ENCODE measurements at places on chromosomes 2 and 18.

DNA sequence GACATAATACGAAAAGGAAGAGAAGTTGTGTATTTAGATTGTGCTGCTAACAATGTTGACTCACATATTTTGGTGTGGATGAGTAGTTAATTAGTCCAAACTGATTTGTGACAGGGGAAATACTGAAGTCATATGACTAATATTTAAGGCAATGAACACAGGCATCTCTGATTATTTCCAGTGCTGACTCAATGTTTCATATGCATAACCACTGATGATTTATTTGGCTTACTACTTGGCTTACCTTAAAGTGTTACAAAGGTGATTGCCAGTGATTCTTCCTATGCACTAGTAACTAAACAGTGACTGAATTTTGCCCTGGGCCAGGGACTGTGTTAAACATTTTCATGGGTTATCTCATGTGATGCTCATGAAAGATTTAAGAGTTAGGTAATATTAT, 722.6 kb downstream of the METTL4 start:
- DNase-seq = no peak

DNA sequence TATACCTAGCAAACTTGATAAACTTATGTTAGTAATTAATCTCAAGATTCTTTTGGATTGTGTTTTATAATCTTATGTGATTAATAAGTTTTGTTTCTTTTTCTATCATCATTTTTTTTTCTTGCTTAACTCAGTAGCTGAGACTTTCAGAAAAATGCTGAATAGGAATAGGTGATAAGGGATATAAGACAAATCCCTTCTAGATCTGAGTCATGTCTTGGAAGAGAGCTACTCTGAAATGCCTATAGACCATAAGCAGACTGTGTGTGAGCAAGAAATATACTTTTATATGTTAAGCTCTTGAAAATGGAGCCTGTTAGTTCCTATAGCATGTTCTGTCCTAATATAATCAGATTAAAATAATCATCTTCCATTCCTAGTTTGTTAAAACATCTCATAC, 29.6 kb downstream of the CYBRD1 start:
- DNase-seq = no peak

DNA sequence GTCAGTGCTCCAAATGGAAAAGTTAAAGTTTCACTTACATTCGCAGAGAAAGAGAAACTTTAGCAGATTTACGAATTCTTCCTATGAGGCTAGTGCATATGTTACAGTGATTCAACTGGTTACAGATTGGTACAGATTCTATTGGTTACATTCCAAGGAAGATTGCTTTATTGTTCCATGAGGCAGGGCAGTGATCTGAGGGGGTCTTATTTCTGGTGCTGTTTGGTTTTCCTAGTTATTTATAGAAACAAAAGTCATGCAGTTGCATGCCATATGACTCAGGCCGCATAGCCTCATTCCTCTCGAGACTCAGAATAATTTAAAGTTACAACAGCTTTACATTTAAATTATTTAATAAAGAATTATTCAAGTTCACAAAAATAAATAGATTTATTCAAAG, 385.4 kb upstream of the SYT4 start:
- no peak for DNase-seq

GRCh38 chr2:15750433-15750814, 158.8 kb downstream of the DDX1 start:
- no peak for DNase-seq

GRCh38 chr18:331221-331821, 63.5 kb upstream of the THOC1 start:
- DNase-seq = no peak

DNA sequence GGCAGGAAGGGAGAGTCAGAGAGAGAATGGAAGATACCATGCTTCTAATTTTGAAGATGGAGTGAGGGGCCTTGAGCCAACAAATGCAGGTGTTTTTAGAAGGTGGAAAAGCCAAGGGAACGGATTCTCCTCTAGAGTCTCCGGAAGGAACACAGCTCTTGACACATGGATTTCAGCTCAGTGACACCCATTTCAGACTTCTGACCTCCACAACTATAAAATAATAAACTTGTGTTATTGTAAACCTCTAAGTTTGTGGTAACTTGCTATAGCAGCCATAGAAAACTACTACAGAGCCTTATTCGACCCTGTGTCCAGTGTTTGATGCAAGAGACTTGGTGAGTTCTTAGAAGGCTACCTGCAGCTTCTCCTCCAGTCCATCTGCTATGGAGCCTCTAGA, 7.8 kb downstream of the IL1F10 start:
- no peak for DNase-seq

DNA sequence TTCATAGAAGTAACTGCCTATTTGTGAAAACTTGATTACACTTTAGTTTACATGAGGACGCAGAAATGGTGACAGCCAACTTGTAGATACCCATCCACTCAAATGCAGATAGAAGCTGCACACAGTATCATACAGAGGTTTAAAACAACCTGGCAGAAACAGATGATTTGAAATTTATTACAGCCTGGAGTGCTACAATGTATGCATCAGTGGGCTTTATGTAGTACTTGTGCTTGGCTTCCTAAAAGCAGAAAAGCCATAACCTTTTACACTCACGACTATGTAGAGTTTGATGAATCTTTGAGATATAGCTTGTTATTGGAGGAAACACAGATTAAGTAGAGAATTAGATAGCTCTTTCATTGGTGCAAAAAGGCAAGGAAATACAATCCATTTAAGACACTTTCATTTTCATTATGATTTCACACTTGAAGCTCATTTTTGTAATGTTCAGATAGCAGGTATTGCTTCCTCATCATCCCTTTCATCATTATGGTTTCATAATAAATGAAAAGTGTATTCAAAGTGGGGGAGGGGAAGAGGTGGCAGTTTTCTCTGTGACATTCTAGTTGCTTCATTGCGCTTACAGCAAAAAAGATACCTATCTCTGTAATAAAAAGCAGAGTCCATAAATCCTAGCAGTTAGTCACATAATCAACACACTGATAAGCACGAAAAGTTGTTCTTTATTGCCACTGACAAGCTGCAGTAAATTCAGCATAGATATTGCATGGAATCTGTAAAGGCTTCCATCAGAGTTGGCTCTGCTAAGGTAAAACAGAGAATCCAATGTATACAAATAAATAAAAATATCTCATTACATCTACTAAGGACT, 789.8 kb upstream of the FSHR start:
- no peak for DNase-seq
